ENCODE measurements at places on chromosomes 3 and 15.

DNA sequence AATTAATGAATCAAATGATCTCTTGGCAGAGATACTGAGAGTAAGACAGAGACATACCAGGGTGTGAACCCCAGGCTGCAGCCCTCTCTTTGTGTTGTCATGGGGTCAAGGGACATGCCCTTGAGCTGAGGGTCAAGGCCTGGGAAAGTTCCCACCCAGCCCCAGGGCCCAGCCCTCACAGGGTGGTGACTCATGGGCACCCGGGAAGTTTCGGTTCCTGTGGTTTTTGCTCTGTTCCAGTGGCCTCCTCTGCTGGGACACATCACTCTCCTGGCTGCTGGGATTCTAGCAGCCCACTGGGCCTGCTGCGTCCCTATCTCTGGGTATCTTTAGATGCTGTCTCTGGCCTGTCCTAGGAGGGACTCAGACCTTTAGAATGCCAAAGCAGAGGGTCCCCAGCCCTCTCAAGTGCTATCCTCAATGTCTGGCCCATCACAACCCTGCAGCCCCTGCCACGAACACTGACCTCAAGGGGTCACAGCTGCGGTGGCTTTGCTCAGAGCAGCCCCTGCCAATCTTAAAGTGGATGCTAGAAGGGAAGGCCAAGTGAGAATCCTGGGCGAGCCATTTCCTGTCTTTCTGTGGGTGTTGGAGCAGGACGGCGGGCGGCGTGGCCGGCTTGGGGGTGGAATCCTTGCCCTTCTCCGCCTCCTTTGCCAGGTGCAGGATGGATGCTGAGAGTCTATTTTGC is 148.4 kb upstream of the TLE3 start:
- DNase-seq: no peak

- DNase-seq: no peak
Observed at GRCh38 chr3:111763968-111764367, 95.1 kb upstream of the PHLDB2 start.

GRCh38 chr15:83305704-83306291 is 21.3 kb upstream of the BNC1 start:
- DNase-seq: no peak

DNA sequence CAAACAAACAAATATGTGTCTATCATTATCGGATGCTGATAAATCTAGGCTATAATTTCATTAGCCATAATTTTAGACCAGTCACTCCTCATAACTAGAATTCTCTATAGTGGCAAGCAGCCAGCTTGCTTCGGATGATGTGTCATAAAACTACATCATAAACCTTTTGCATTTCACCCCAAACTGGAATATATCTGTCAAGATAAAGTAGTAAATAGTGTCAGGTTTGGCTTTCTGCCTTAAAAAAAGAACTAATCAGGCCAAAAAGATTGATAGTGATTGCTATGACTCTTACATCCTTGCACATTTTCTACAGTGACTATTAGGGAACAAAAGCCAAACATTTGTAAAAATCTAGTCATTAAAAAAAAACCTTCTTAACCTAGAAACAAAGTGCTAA is 51.0 kb downstream of the DPPA2 start:
- no peak for DNase-seq

- no peak for DNase-seq
Observed at GRCh38 chr3:154427685-154428285, 2.2 kb downstream of the GPR149 start.

DNA sequence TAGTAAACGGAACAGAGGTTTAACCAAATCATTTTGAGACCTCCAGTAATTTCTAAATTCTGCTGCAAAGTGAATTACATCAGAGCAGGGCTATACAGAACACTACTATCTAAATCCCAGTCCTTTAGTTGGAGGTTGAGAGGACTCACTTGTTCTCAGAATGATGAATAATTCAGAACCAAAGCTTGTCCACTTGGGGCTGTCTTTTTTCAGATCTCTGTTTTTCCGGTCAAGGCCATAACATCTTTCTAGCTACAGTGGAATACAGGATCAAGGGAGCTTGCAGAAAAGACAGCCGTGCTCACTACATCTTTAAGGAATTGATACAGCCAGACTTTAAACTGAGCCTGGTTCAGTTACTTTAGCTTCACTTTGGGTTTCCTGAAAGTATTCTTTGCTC is 194.5 kb downstream of the EFHB start:
- DNase-seq: no peak
